HFFc6 (cell line): ENCODE measurements at places on chromosomes 2 and 18. TPM values are rescaled to one million over a fixed set of nuclear protein-coding genes. Genes with fewer than 3 reads are reported as not detected.
A peak's percentile ranks its signal among the peaks of the same experiment; 100 is the strongest.

DNA sequence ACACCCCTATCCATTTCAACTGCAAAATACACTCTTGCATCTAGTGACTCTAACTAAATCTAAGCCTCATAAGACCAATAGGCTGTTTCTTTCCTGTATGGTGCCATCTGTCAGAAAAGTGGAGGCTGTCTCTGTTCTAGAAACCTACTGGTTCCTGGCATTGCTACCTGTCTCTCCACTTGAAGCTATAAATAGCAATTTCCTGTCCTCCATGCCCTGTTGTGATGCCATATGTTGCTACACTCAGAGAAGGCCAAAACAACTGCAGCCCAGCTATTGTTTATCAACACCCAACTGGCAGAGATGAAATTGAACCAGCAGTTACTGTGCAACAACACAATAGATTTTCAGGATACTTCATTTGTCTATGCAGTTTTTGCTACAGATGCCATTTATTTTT, 1355.1 kb upstream of the SLC39A10 start:
- H3K27me3 ChIP-seq, result no peaks in the 10 kb centered on the region; the same call in 1 of the 2 replicates
- no peak for DNase-seq
- no peaks in the 10 kb centered on the region for H3K36me3 ChIP-seq
- no peaks in the 10 kb centered on the region for H3K4me1 ChIP-seq
- no peak overlapping the region for H3K27ac ChIP-seq
- H3K4me3 ChIP-seq, result no peak overlapping the region

DNA sequence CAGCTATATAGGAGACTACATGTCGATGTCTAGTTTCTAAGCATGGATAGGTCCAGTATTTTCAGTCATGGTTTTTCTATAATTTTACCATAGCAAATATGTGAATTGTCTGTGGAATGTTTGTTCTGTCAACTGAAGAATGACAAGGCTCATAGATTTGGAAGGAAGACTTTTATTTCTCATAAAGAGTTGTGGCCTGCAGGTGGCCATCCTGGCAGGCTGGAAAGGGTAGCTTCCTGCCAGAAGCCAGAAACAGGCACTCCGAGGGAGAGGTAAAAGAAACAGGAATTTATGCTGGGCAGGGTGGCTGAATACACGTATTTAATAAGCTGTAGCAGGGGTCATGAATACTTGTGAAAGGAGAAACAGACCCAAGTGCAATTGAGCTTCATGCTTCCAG, 182.1 kb downstream of the PARD3B start:
- no peaks in the 10 kb centered on the region for H3K36me3 ChIP-seq
- peaks cover 16% of the 10 kb centered on the region for H3K4me1 ChIP-seq
- H3K4me3 ChIP-seq, result no peak overlapping the region
- peaks cover 2% of the 10 kb centered on the region; the same call in 1 of the 2 replicates for H3K27me3 ChIP-seq

GRCh38 chr2:79434362-79434761, 78.5 kb upstream of the CTNNA2 start:
- DNase-seq, result no peak
- H3K36me3 ChIP-seq, result peaks cover 5% of the 10 kb centered on the region; the same call in 1 of the 2 replicates
- H3K4me1 ChIP-seq, result no peaks in the 10 kb centered on the region
- H3K27me3 ChIP-seq, result no peaks in the 10 kb centered on the region; the same call in 1 of the 2 replicates
- no peak overlapping the region for H3K4me3 ChIP-seq
- H3K27ac ChIP-seq, result no peak overlapping the region

- DNase-seq, result no peak
- no peaks in the 10 kb centered on the region for H3K4me1 ChIP-seq
- H3K4me3 ChIP-seq, result no peak overlapping the region
- peaks cover 2% of the 10 kb centered on the region; the same call in 1 of the 2 replicates for H3K27me3 ChIP-seq
- H3K36me3 ChIP-seq, result no peaks in the 10 kb centered on the region
Observed at GRCh38 chr2:44623622-44624351, 262.0 kb downstream of the CAMKMT start.

- no peak for DNase-seq
- no peaks in the 10 kb centered on the region for H3K36me3 ChIP-seq
- no peak overlapping the region for H3K4me3 ChIP-seq
- H3K27me3 ChIP-seq, result peaks cover 3% of the 10 kb centered on the region; the same call in 1 of the 2 replicates
- H3K27ac ChIP-seq, result no peak overlapping the region
- H3K4me1 ChIP-seq, result no peaks in the 10 kb centered on the region
Observed at GRCh38 chr2:177679611-177680605, 287.3 kb downstream of the AGPS start.

DNA sequence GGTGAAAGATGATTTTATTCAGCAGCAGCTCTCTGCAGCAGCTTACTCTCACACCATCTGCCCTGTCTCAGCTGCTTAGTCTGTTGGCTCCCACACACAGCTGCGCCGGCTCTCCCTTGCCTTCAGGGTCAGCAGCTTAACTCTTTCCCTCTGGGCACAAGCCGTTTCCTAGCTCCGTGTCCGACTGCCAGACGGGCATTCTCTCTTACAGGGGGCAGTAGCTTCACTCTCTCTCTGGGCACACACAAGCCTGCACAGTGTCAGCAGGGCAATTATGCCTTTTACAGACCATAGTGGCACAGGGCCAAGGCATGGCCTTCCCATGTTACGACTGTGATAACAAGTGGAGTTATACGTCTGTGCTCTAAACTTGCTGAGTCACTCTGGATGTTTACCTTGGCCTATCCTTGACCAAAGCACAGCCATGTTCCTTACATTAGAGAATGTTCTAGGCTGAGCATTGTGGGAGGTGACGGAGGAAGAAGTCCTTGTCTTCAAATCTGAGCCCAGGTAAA, 31.7 kb downstream of the PCARE start:
- DNase-seq, result no peak
- peaks cover 11% of the 10 kb centered on the region for H3K27me3 ChIP-seq
- H3K4me1 ChIP-seq, result peaks cover 30% of the 10 kb centered on the region; the same call in 1 of the 2 replicates
- no peaks in the 10 kb centered on the region for H3K36me3 ChIP-seq

DNA sequence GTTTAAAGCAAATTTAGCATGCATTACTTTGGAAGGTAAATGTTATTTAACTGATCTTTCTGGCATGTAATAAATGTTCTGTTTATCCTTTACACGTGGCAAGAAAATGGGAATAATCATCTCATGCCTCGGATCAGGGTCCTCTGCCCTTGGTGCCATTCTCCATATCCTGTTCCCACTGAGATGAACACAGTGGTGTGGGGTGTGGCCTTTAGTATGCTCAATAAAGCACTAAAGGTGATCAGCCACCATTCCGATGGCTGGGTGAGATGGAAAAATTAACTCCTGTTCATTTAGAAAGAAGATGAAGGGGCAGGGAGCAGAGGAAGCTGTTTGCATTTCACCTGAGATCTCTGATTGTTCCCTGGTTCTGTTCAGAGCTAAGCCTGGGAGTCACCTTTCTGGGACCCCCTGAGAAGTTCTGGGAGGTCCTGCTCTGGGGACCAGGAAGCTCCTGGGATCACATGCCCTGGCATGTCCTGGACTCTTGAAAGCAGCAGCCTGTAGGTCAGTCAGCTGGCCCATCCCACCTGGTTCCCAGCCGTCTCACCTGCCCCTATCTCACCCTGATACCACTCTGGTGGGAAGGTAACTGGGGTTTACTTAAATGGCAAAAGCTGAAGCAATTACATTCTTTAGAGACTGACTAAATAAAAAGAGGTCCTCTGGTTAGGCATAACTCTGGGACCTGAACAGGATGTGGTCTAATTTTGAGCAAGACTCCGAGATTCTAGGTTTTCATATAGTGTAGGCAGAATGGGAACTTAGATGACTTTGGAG, 288.9 kb upstream of the EPAS1 start:
- peaks cover 71% of the 10 kb centered on the region for H3K4me1 ChIP-seq
- no peak for DNase-seq
- peaks cover 3% of the 10 kb centered on the region; the same call in 1 of the 2 replicates for H3K27me3 ChIP-seq
- H3K36me3 ChIP-seq, result peaks cover 33% of the 10 kb centered on the region
- peak overlapping the region; percentile 76 for H3K27ac ChIP-seq

GRCh38 chr2:45190481-45190942, 181.3 kb upstream of the SIX2 start:
- H3K4me1 ChIP-seq, result peaks cover 8% of the 10 kb centered on the region
- no peak for DNase-seq
- no peak overlapping the region for H3K4me3 ChIP-seq
- H3K27ac ChIP-seq, result no peak overlapping the region
- no peaks in the 10 kb centered on the region for H3K36me3 ChIP-seq

DNA sequence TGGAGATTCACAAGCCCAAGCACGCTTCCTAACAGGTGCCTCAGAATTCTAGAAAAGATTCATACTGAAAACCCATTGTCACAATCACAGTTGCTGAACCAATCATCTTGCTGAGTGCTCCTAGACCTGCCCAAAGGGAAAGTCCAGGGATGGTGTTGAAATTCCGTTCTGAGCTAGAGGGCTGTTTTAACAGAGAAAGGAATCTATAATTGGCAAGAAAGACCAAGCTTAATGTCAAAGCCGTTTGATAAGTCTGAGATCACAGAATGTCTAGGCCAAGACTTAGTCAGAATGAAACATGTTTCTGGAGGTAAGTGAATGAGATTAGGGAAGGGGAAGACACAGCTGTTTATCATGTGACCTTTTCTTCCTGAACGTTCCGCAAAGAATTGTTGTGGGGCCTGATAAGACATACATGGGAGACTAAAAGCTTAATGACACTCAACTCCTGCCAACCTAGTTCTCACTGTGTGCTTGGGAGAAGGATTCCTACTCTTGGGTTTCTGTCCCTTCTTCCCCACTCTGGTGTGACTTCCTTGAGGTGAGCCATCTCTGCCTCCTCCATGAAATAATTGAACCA, 27.5 kb downstream of the PMAIP1 start:
- no peaks in the 10 kb centered on the region for H3K36me3 ChIP-seq
- H3K4me3 ChIP-seq, result no peak overlapping the region
- no peaks in the 10 kb centered on the region for H3K4me1 ChIP-seq

- no peak overlapping the region for H3K4me3 ChIP-seq
- DNase-seq, result no peak
- H3K36me3 ChIP-seq, result peaks cover 26% of the 10 kb centered on the region
- H3K27me3 ChIP-seq, result no peaks in the 10 kb centered on the region; the same call in 1 of the 2 replicates
Observed at GRCh38 chr2:200498402-200499162, 11.3 kb downstream of the KCTD18 start.

DNA sequence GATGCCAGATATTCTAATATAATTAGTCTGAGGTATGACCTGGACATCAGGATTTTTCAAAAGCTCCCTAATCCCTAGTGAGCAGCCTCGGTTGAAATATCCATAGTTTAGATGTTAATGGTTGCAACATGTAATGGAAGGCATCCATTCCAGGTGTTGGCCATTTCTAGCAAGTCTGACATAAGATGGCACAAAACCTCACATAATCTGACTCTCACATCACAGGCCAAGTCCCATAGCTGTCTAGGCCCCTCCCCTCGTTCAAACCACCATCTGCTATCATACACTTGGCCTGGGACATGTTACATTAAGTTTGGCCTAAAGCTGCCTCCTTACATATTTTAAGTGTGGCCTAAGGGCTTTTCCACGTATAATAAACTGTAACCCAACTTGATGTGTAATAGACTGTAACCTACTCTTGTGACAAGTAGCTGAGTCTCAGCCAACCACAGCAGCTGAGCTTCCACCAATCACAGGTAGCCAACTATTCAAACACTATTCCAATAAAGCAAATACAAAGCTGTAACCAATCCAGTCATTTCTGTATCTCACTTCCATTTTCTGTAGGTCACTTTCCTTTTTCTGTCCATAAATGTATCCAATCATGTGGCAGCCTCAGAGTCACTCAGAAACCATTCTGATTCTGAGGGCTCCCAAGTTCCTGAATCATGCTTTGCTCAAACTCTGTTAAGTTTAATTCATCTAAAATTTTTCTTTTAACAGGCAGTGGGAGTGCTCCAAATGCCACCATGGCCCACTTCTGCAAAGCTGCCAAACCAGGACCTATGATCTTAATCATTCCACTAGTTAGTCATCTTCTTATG, 59.4 kb downstream of the ADD2 start:
- H3K36me3 ChIP-seq, result no peaks in the 10 kb centered on the region
- no peak for DNase-seq
- peaks cover 33% of the 10 kb centered on the region for H3K27me3 ChIP-seq

- H3K27me3 ChIP-seq, result no peaks in the 10 kb centered on the region
- no peak overlapping the region for H3K4me3 ChIP-seq
- DNase-seq, result no peak
- H3K4me1 ChIP-seq, result peaks cover 5% of the 10 kb centered on the region; the same call in 1 of the 2 replicates
- no peak overlapping the region for H3K27ac ChIP-seq
Observed at GRCh38 chr2:138294451-138294850, 207.1 kb upstream of the SPOPL start.

GRCh38 chr2:10413991-10414451, 34.1 kb downstream of the ODC1 start:
- no peak overlapping the region for H3K27ac ChIP-seq
- peak; percentile 37 for DNase-seq
- no peaks in the 10 kb centered on the region for H3K27me3 ChIP-seq
- no peak overlapping the region for H3K4me3 ChIP-seq

DNA sequence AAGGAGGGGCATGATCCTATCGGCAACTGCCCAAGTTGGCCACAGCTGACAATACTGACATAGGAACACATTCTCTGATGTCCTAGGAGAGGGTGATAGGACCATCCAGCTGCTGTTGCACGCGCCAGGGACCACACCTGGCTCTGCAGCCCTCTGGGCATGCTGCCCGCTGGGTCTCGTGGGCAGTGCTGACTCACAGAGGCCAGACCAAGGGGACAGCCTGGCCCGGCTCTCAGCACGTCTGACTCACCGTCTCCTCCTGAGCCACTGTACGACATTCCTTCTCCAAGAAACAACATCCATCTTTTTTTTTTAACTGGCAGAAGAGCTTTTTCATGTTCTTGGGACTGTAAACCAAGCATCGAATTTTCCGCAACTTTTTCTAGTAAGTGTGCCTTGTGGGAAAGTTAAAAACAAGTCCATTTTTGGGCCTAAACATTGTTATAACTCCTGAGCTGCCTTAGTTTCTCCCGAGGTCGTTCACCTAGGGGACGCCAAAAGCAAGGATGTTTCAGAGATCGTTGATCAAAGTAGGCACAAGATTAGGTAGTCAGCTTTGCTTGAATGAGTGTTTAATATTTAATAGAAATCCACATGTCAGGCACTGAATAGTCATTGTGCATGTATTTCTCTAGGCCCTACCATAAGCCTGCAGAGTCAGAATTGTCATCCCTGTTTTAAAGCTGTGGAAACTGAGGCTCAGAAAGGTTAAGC, 100.3 kb downstream of the TTC32 start:
- peaks cover 52% of the 10 kb centered on the region for H3K4me1 ChIP-seq
- H3K27ac ChIP-seq, result peak overlapping the region; percentile 62; the same call in 1 of the 2 replicates
- peak overlapping the region; percentile 46 for H3K4me3 ChIP-seq
- peak; percentile 95 for DNase-seq

DNA sequence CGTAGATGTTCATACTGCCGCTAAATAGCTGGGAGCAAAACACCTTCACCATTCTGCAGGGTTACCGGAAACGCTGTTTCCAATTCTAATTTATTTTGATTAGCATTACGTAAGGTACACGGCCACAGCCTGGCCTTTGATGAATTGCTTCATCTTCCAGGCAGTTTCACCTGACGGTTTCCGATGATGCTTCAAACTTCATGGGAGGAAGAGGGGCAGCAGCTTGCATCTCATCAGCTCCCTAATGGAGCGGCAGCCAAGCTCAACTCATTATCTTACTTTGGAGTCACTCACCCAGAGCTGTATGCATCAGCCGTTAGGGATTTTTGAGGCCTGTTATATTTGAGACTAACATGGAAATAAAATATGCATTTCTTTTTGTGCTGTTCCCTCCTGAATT, 54.8 kb downstream of the TMEM18 start:
- H3K27ac ChIP-seq, result no peak overlapping the region
- no peaks in the 10 kb centered on the region for H3K4me1 ChIP-seq
- no peak overlapping the region for H3K4me3 ChIP-seq
- no peaks in the 10 kb centered on the region; the same call in 1 of the 2 replicates for H3K27me3 ChIP-seq

- H3K27me3 ChIP-seq, result no peaks in the 10 kb centered on the region
- H3K4me3 ChIP-seq, result no peak overlapping the region
- DNase-seq, result no peak
- H3K4me1 ChIP-seq, result no peaks in the 10 kb centered on the region
- H3K27ac ChIP-seq, result no peak overlapping the region
Observed at GRCh38 chr2:139544186-139544851, 764.1 kb upstream of the NXPH2 start.

Gene PCARE
- not detected in 3 replicates for total RNA-seq

Gene ST3GAL5
- total RNA-seq, result 15.5 to 17.9 TPM (median 15.6 TPM) in 3 replicates

Gene AP1S3
- total RNA-seq, result 7.5 to 9.6 TPM (median 9.5 TPM) in 3 replicates

Gene RAB17
- 0.36 TPM in 1 of 3 replicates, not detected in the others for total RNA-seq

Gene TCF23
- total RNA-seq, result not detected in 3 replicates

Gene EXOC6B
- 27.0 to 30.8 TPM (median 30.7 TPM) in 3 replicates for total RNA-seq
